MV-4-11 (cell line): ENCODE measurements at places on chromosomes 3 and 15.
A peak's percentile ranks its signal among the peaks of the same experiment; 100 is the strongest.

DNA sequence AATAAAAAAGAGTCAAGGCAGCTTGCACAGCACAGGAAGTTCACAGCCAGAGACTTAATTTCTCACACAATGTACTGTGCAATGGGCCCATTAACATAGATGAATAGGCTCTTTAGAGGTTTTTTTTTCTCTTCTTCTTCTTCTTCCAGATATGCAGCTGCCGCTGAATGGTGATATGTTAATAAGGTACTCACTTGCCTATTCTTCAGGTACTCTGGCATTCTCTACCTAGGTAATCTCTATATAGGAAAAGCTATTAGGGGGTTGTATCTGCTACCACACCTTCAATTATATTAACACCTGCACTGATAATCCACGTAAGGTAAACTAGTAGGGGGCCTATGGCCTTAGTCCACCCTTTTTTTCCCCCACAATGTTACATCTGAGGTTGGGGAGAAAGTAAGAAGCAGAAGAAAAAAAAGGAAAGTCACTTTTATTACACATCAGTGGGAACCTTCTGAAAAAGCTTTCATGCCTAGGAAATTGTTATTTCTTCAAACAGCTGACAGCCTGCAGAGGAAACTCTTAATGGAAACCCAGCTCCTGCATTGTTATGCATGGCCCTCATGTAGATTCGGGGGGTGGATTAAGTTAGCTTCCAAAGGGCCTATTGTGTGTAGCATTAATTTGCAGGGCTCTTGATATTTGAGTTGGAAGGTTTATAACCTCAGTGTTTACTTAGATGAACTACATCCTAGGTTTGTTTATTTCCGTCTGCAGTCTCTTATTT, 525.5 kb downstream of the ZIC1 start:
- DNase-seq = no peak

DNA sequence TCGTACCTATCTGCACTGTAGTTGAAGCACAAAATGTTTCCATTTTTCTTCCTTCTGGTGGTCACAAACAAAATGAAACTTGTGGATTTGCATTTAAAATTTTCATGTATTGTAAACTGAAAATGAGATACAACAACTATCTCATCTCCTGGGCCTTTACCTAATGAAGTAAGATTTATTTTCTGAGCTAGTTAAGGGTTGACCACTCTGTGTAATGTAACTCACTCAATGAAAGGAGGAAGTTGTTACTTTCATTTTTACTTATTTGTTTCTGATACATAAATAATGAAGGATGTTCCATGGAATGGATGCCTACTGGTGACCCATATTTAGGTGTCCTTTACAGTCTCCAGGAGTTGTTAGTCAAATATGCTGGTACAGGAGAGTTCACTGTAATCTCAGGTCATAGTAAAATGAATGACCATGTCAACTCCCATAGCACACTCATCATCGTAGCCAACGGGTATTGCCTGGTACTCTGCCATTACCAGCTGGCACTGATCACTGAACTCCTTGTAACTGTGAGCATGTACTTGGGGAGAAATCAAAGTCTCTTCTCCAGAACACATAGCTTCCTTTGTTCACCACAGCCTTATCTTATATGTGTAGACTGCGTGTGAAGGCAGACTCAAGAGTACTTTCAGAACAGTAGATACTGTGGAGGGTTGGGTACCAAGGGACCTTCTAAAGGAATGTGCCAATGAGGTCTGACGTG, 474.2 kb upstream of the ROBO2 start:
- DNase-seq = peak; percentile 67

- no peak for DNase-seq
These were observed 73.0 kb downstream of the COL8A1 start for GRCh38 chr3:99711351-99711750.

DNA sequence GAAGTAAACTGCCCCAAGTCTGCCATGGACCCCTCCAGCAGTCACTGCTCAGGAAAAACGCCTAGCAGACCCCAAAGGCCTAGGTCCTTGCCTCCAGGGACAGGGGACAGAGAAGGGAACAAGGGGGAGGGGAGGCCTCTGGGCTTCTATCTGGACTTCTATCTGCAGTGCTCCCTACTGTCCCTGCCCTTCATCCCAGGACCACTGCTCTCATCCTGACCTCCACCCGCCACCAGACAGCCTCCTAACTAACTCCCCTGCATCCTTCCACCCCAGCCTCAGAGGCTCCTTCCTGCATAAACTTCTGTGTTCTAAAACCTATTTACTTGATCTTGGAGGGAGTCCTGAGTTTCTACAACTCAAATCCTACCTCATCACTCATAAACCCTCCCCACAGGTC, 25.4 kb downstream of the SEMA7A start:
- DNase-seq = no peak

DNA sequence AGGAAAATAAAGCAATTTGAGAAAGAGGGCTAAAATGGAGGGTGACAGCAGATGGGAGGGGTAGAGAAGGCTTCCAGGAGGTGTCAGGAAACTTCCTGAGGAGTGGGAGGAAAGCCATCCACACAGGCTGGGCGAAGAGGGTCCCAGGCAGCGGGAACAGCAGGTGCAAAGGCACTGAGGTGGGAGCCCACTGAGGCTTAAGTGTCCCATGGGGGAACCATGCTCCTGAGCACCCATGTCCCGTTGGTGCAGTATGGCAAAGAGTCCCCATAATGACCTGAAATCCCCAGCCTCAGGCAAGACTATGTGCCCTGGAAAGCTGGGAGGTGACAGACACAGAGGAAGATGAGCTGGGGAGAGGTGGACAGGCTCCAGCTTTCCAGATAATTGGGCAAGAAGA, 30.0 kb downstream of the CFAP100 start:
- no peak for DNase-seq
